ENCODE measurements at places on chromosomes 16 and 17.

- DNase-seq = no peak
Measured at GRCh38 chr17:72038427-72038826, 82.4 kb upstream of the SOX9 start.

DNA sequence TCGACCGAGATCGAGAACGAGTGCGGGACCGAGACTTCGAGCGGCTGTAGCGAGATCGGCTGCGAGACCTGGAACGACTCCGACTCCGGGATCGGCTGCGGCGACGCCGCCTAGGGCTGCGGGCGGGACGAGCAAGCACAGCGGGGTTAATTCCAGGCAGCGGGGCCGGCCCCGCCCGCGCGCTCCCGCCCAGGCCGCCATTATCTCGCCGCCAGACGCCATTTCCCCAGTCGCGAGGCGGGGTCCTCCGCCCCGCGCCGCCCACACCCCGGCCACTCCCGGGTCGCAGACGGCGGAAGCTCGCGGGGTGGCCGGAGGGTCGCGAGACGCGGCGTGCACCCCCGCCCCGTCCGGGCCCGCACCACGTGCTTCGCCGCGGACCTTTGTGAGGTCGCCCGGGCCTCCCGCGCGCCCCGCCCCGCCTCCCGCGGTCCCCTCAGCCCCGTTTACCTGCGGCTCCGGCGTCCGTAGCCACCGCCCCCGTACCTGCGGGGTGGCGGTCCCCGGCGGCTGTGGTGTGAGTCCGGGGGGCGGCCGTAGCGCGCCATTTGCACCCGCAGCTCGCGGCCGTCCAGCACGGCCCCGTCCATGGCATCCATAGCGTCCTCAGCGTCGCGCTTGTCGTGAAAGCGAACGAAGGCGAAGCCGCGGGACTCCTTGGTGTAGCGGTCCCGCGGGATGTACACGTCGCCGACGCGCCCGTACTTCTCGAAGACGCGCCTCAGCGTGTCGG lies 616 bp downstream of the SRSF2 start:
- DNase-seq = peak; percentile 81

DNA sequence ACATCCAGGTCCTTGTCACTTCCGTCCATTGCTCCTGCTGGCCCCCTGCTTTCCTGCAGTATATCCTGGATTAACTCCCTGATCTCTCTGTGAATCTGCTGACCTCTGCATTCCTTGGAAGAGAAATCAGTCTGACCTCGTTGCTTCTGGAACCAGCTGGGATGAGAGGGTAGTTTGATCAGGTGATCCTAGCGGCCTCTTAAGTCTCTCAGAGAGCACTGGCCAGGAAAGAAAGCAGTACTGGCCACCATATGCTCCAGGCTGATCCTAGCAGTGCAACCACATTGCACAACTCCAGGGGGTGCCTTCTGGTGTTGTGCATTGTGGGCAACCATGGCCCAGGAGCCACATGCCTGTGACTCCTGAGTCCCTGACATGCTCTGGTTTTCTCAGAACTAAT lies 79.2 kb downstream of the ARHGAP23 start:
- no peak for DNase-seq

GRCh38 chr17:841313-841712 lies 59.2 kb downstream of the MRM3 start:
- no peak for DNase-seq

DNA sequence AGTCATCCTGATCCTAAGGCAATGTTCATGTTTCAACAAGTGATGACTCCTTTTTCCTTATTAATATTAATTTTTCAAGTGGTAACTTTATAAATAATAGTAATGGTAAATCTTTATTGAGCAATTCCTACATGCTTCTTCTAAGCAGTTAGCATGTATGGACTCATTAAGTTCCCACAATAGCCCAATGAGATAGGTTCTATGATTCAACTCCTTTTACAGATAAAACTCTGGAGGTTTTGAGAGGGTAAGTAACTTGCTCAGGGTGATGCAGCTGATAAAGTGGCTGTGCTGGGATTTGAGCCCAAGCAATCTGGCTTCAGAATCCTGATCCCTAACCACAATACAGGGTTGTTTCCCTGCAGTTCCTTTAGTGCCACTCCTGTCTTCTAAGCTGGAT lies 25.3 kb downstream of the SLC47A1 start:
- DNase-seq = no peak

GRCh38 chr17:44887971-44888954 lies 11.0 kb downstream of the EFTUD2 start:
- DNase-seq = no peak
